Hypothalamus (tissue), 51 donors: ENCODE measurements at places on chromosomes 6 and 20.

GRCh38 chr20:63325021-63325471, 32.1 kb downstream of the COL20A1 start:
- no peak for DNase-seq

DNA sequence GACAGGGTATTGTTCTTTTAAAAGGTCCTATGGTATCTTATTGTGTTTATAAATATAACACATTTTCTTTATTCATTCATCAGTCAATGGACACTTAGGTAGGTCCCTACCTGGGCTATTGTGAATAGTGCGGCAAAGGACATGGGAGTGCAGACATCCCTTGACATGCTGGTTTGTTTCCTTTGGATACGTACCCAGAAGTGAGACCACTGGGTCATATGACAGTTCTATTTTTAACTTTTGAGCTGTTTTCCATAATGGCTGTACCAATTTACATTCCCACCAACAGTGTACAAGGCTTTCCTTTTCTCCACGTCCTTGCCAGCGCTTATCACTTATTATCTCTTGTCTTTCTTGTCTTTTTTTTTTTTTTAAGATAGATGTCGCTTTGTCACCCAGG, 627.5 kb downstream of the PRKN start:
- DNase-seq, result no peak

DNA sequence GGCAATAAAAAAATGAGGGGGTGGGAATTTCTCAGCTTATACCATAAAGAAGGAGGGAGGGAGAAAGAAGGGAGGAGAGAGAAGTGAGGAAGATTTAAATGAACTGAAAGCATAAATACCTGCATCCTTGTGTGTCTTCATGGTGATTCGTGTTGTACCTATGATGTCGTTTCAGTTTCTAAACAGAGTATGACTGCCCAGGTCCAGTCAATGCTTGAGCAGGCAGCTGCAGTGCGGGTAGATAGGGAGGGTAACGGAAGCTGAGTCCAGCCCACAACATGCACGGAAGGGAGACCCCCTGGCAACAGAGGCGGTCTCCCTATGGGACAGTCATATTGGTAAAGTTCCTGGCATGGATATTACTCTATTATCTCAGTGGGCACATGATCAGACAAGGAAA, 184.5 kb downstream of the KIF16B start:
- no peak for DNase-seq

DNA sequence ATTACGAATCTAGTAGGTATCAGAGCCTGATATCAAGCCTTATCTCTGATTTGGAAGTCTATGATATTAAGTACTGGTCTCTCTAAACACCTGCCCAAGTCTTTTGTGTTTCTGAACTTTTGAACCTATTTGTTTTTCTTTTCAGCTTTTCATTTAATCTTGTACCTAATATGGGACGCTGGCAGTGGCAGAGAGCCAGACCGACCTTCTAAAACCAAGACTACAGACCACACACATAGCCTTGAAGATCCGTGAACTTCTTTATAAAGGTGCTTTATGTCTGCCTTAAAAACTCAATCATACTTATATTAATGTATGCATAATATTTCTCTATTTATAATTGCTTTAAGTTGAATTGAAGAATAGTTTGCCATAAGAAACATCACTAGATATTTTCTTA, 12.6 kb upstream of the PTCHD4 start:
- DNase-seq, result no peak

DNA sequence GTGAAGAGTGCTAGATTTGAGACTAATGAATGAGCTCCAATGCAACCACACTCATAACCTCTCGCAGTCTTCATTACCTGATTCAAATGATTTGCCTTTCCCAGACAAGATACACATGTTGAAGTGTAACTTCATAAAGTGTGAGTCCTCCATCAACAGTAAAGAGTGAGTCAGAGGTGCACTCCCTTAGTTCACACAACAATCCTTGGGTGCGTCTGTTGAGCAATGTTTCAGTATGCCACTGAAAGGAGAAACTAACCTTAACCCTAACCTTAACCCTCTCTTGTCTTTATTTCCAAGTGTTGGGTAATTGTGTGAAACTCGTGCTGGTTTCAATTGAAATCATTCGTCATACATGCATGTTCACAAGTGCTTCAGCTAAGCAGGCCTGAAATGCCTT, 21.0 kb upstream of the RIN2 start:
- no peak for DNase-seq

GRCh38 chr20:59082981-59083380, 40.4 kb upstream of the PRELID3B start:
- DNase-seq, result no peak

DNA sequence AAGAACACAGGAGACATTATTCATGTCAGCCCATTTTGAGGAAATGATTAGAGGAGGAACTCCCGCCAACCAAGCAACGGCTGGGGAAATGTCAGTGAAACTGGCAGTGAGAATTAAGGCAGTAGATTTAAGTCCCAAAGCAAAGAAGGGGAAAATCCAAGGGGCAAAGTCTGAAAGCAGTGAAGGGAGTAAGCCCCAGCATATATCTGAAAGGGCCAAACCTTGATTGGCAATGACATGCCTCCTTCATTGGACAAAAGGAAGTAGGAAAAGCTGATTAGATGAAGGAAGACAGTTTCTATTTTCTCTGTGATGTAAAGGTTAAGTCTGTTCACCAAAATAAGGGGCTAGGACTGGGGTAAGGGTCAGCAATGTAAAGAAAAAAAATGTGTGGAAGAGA, 190.3 kb downstream of the RNF144B start:
- DNase-seq, result no peak

DNA sequence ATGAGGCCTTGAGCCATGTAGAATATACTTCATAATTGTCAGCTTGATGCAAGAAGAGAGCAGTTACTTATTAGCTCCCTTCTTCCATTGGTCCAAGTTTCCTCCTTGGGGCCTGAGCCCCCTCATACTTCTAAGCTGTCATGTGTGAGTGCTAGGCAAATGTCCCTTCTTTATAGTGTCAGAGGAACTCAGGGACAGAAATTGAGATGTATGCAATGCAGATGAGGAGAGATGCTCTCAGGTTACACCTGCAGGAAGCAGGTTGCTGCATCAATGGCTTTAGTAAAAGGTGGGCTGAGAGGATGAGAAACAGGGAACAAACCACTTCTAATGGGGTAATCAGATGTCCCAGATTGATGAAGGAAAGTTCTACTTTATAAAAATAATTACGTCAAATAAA, 6.7 kb upstream of the PDSS2 start:
- DNase-seq, result no peak

GRCh38 chr6:2959909-2960719, 11.3 kb downstream of the SERPINB6 start:
- DNase-seq, result no peak

- no peak for DNase-seq
These were observed 93.3 kb downstream of the GPX5 start for GRCh38 chr6:28618898-28619555.
